ENCODE measurements at places on chromosomes 7 and 10. TPM values are rescaled to one million over a fixed set of nuclear protein-coding genes. Genes with fewer than 3 reads are reported as not detected.

CTTNBP2 gene
- polyA plus RNA-seq = 21.1 TPM

CEP55 gene
- polyA plus RNA-seq = 15.3 TPM

HTR5A gene
- polyA plus RNA-seq = not detected

MYO1G gene
- polyA plus RNA-seq = 1.1 TPM

- DNase-seq = no peak
These were observed 12.8 kb downstream of the TFPI2 start for GRCh38 chr7:93877742-93878141.

DNA sequence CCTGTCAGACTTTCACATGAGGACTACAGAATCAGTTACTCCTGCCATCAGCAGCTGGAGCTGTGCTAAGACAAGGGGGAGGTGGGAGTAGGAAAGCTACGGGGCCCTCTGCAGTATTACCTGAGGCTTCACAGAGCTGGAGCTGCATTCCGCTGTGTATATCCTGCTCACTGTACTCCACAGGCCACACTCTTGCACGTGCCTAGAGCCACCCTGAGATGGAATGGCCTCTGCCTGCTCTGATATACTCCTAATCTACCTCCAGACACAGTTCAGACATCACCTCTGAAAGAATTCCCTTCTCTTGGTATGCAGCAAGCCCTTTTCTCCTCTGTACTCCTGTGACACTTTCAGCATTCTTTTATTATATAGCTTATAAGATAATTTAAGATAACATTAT, 34.8 kb downstream of the TRDMT1 start:
- no peak for DNase-seq

DNA sequence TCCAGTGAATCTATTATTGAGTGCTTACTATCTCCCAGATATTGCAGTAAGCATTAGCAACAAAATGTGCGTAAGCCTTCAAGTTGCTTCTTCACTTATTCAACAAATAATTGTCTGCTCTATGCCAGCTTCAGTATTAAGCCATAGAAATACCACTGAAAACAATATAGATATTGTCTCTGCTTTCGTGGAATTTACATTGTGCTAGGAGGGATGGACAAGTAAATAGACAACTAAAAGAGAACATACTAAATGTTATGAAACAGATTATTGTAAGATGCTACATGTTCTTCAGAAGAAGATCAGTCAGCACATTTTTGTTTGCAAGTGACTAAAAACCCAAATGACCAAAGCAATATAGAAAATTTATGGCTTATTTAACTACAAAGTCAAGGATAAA, 27.3 kb downstream of the CFAP69 start:
- no peak for DNase-seq

GRCh38 chr10:94006591-94007550, 13.1 kb downstream of the PLCE1 start:
- DNase-seq = no peak

DNA sequence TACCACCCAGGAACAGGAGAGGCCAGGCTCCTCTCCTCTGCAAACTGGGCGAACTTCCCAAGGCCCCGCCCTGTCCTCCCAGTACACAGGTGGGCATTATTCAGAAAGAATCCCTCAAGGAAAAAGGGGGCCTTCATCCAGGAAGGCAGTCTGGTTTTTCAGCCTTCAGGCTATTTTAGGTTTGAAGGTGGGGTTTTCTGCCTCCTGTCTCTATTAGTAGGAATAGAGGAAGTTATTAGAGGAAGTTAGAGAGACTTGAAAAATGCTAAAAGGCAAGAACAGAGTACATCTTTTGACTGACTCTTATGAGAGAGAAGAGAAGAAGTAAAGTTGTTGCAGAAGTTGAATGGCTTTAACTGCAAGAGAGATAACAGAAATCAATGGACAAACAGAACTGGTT, 250.9 kb upstream of the SORCS1 start:
- no peak for DNase-seq

DNA sequence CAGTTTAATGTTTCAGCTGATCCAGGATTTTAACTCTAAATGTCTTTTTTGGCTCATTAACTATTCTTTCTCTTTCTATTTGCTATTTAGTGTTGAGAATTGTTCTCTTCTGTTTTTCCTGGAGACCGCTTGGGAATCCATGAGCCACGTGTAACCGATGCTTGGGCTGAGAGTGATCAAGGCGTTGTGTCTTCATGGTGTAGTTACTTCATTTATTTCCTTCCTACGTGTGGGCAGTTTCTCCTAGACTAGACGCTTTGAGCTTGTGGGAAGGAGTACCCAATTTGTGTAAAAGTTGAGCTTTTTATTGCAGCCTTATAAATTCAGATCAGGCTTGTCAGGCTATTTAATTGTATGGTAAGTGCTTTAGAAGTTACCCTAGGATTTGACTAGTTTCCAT, 2.9 kb downstream of the EIF3B start:
- DNase-seq = no peak
